ENCODE measurements at places on chromosomes 13 and 19.

- DNase-seq = no peak
These were observed 5.4 kb downstream of the BCAT2 start for GRCh38 chr19:48805452-48805851.

DNA sequence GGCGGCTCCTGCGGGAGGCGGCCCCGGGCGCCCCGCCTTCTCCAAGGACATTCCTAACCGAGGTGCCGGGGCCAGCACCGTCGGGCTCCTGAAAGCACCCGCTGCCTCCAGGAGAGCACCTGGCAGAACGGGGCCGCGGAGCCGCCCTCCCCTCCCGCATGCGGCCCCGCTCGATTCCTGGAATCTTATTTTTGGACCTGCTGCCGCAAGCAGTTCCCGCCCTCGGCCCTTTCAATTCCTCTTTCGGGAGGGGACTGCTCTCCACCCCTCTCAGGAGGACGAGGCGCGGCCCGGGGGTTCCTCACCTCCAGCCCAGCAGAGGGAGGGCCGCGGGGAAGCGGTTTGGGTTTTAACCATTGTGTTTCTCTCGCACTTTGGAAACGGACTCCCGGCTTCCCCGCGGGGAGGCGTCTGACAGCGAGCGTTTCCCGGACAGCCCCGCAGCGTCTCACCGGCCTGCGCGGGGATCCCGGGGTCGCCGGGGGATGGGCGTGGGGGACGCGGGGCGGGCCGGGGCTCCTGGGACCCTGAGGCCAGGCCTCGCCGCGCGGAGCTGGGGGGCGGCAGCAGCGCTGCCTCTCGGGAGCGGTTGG, 849 bp downstream of the GAS6 start:
- DNase-seq = no peak

DNA sequence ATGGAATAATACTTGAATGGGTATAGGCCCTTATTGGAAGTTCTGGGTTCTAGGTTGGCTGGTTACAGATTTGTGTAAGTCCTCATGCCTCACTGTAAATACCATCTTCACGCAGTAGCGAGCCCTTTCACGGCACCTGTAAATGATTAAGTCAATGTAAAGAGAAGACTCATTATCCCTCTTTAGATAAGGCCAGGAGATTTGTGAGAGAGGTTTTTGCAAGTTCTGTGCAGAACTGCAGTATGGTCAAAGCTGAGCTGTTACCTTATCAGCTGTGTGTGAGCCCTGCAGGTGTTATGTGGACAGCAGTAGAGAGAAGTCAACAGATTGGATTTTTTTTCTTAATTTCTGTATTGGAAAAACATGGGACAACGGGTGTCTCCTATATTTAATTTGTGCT, 141.6 kb downstream of the SHISA2 start:
- no peak for DNase-seq

GRCh38 chr19:1170938-1171754, 2.9 kb downstream of the SBNO2 start:
- DNase-seq = no peak

GRCh38 chr19:10617409-10618121, 7.8 kb upstream of the SLC44A2 start:
- DNase-seq = peak; percentile 57

DNA sequence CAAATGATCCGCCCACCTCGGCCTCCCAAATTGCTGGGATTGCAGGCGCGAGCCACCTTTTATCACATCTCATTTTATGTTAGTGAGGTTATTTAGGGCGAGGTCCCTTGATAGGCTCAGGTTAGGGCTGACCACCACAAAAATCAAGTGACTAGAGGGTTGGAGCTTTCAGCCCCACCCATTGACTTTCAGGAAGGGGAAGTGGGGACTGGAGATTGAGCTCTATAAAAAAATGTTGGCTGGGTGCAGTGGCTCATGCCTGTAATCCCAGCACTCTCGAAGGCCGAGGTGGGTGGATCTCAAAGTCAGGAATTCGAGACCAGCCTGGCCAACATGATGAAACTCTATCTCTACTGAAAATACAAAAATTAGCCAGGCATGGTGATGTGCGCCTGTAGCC, 20.1 kb downstream of the FPR3 start:
- no peak for DNase-seq

DNA sequence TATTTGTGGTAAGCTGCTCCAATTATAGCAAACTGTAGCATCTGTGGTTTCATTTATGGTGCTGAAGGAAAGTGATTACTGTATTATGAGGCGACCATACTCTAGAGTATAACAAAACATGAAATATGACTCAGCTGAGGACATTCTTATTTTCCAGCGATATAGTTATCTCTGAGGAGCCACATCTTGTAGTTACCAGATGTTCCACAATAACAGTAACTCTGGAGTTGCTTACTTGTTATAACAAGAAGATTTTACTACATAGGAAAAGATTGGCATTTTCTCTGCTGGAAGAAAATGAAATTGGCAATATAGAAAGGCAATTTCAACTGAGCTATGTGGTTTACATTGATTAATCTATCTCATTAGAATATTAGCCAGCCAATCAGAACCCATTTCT, 1634.2 kb downstream of the PCDH9 start:
- peak; percentile 8 for DNase-seq

- DNase-seq = no peak
These were observed 2428.4 kb upstream of the PCDH20 start for GRCh38 chr13:63843766-63844699.

GRCh38 chr19:17240062-17240752, 5.5 kb downstream of the NR2F6 start:
- DNase-seq = no peak

DNA sequence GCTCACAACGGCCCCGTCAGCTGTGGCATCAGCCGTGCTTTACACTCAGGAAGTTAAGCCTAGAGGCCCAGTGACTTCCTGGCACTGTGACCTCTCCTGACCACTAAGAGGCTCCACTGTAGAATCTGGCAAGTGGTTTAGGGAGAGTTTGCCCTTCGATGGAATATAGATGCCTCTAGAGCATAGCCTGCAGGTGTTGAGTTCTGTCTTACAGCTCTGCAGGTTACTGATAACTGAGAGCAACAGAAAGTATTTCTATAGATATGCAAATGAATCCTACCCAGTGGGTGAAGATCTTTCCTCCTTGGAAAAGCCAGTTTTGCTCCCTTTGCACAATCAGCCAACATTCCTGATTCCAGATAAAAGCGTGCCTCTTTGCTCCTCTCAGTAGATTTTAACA, 35.8 kb downstream of the ATP12A start:
- no peak for DNase-seq

DNA sequence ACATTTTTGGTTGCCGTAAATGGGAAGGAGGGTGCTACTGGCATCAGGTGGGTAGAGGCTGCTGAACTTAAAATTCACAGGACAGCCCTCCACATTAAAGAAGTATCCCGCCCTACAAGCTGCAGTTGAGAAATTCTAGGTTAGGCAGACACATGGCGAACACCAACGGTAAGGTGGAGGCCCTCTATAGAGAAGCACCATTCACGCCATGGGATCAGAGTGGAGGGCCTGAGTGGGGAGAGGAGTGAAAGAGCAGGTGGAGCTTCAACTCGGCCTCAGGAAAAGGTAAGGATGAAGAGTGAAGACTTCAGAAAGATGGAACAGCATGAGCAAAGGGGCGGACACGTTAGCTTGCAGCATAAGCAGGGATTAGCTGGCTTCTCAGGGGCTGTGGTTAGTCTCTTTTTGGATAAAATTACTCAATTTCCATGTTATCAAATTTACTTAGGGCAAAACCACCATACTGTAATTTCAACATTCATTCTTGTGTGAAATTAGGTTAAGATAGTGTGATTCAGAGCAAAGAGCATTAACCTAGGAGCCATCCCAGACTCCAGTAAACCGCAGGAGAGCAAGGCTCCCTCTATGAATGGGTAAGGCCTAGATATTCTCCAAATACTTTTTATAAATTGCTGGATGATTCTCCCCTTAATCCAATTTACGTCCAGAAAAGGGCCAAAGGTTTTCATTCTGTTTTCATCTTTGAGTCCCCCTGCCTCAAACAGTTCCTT, 1.2 kb downstream of the EEF1AKMT1 start:
- DNase-seq = no peak

DNA sequence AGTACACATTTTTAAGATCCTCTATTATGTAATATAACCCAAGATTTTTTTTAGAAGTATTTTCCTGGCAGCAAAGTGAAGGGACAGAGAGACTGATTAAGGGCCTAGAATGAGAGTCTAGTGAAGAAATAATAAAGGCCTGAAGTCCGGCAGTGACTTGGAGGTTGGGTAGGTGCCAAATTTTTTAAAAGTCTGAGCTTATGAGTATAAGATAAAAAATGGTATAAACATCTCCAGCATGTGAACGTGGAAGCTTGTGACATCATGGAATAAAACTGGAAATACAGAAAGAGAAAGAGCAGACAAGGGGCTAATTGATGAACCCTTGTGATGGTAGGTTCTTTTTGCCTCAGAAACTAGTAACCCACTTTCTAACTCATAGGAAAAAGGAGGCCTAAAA, 174.6 kb downstream of the SUCLA2 start:
- DNase-seq = no peak

DNA sequence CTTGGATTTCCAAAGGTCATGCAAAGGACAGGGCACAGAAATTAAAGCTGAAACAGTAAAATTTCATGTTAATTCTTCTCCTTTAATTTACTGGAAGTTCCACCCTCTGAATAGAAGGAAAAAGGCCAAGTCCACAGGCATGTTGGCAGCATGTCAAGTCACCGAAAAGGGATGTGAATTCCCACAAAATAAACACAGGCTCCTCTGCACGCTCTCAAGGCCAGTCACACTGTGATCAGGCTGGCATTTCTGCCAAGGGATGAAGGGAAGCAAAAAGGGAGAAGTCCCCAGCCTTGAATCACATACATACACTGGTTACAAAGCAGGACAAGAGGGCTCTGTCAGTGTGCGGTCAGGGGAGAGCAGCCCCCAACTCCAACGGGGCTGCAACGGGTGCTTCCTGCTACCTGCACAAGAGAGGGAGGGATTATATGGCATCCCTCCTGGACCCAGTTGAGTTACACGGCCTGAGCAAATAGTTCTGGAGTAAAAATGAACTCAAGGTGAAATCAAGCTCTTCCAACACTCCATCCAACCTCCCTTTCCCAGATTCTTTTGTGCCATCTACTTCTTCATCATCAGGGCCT, 6.9 kb downstream of the DCLK1 start:
- DNase-seq = no peak

GRCh38 chr19:31350693-31351055, 1.4 kb upstream of the TSHZ3 start:
- DNase-seq = no peak

GRCh38 chr19:41305927-41306793, 3.8 kb upstream of the CCDC97 start:
- no peak for DNase-seq

DNA sequence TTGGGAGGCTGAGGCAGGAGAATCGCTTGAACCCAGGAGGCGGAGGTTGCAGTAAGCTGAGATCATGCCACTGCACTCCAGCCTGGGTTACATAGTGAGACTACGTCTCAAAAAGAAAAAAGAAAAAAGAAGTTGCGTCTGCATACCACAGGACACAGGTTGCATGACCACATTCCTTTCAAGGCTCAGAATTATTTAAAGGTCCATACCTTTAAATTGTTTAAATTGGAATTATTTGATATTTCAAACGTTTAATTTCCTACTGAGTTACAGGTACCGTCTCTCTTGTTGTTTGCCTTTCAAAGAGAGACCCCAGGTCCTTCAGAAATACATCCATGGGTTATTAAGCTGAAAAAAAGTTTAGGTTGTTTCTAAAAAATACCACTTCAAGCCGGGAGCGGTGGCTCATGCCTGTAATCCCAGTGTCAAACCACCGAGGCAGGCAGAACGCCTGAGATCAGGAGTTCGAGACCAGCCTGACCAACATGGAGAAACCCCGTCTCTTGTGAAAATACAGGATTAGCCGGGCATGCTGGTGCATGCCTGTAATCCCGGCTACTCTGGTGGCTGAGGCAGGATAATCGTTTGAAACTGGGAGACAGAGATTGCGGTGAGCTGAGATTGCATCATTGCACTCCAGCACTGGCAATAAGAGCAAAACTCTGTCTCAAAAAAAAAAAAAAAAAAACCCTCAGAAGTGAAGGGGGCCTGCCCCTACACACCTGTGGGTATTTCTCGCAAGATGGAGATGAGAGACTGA, 18.6 kb downstream of the ZNF816 start:
- no peak for DNase-seq

GRCh38 chr19:15583346-15583745, 31.7 kb upstream of the CYP4F8 start:
- no peak for DNase-seq

DNA sequence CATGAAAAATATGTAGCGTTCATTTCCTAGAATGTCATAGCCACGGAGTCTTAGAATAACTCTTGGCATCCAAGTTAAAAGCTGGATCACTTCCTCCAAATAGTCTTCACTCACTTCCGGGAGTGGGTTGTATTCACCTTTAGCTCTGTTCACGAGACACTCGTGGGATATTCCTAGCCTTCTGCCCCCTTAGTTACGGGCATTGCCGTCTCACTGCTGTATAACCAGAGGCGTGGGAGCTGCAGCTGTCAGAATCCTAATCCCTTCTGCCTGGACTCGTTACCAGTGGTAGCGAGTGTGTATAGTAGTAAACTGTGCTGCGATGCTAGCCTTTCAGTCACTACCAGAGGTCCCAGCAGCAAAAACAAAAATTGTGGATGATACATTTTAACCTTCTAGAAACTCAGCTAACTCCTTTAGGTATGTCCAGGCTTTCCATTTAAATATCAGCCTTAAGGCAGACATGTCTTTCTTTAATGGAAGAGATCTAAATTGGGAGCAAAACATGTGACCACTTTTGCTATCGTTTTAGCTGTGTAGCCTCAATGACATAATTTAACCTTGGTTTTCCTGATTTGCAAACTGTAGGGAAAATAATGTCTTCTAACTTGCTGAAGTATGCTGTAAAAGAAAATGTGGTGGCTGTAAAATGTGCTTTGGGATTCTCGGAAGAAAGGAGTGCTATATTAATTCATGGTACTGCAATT, 34.1 kb downstream of the ERCC5 start:
- no peak for DNase-seq

GRCh38 chr19:39906820-39907611, 27.4 kb downstream of the FCGBP start:
- DNase-seq = no peak

DNA sequence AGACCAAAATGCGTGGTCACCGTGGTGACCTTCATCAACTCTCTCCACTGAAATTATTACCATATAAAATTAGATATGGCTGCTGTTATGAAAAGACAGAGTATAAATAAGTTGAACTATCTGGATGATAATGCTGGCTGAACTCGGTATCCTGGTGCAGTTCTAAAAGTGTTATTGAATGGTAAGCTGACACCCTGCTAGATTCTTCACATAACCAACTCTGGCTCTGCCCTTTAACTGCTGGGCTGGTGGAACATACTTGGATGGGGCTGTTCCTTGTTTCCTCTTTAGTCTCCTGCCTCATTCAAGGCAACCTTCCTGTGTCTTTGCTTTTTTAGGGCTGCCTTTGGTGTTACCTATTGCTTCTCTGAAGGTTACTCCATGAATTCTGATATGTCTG, 106.9 kb downstream of the FGF9 start:
- DNase-seq = no peak

DNA sequence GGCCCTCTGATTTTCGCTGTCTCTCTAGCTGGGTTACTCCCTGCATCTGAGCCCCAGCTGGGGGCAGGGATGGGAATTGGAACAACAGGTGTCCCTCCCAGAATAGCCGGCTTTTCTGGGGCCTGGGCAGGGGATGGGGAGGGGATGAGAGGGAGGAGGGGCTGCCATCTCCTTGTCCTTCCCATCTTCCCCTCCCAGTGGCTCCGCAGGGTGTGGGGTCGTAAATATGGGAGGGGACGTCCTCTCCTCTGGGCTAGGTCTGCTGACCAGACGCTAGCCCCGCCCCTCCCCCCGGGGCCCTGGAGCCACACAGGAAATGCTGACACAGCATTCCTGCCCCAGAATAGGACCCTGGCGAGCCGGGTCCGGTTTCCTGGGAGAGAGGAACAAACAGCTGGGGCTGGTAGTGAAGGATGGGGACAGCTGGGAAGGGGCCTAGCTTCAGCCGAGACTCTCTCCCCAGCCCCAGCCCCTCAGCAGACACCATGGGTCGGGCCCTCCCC, 1.1 kb downstream of the RYR1 start:
- DNase-seq = no peak

Measured in AG04450 (cell line).